Fibroblast of lung (primary cell): ENCODE measurements at places on chromosomes 3 and 15. TPM values are rescaled to one million over a fixed set of nuclear protein-coding genes. Genes with fewer than 3 reads are reported as not detected.
A peak's percentile ranks its signal among the peaks of the same experiment; 100 is the strongest.

- DNase-seq = no peak
These were observed 194.5 kb upstream of the TBC1D5 start for GRCh38 chr3:17936736-17937480.

TMEM212 gene
- polyA plus RNA-seq = not detected in 2 replicates

DNA sequence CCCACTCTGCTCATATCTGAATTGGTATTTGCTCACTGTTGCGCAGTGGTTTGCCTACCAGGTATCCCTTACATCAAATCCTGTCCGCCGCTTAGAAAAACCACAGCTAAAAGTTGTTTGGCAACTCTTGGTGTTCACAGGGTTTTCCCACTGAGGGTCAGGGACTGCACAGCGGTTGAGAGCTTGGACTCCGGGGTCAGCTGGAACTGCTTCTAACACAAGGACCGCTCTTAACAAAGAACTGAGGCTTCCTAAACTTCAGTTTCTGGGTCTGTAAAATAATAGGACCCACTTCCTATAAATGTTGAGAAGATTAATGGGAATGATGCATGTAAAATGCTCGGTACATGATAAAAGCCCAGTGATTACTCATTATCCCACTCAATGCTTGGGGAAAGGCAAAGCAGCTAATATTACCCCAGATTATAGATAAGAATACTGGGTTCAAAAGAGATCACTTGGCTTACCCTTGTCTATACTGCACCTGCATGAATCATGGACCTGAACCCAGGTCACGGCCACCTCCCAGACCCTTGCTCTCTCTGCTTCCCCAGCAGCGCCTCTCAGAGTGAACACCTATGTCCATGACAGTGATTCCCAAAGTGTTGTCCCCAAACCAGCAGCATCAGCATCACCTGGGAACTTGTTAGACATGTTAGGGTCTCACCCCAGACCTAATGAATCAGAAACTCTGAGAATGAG lies 36.1 kb downstream of the LIPC start:
- DNase-seq = no peak

RFX7 gene
- 5.4 and 5.7 TPM in 2 replicates for polyA plus RNA-seq

P2RY14 gene
- polyA plus RNA-seq = 0.09 and 0.26 TPM in 2 replicates

DNA sequence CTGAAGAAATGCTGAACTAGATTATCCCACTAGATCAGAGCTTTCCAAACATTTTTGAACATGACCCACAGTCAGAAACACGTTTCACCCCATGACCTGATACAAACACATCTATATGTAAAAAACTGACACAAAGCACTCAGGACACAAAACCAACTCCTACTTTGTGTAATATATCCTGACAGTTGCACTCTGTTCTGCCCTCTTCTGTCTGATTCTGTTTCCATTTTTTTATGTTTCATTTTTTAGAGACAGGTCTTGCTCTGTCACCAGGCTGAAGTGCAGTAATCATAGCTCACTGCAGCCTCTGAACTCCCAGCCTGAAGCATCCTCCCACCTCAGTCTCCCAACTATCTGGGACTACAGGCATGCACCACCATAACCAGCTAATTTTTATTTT lies 15.8 kb upstream of the RFTN1 start:
- DNase-seq = no peak

DNA sequence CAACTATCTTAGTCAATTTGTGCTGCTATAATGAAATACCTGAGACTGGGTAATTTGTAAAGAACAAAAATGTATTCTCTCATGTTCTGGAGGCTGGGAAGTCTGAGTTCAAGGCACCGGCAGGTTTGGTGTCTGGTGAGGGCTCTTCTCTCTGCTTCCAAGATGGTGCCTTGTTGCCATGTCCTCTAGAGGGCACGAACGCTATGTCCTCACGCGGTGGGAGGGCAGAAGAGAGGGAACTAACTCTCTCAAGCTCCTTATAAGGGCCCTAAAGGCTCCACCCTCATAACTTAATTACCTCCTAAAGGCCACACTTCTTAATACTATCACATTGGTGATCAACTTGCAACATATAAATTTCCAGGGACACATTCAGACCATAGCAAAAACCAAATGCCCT lies 108.4 kb downstream of the ADAMTSL3 start:
- no peak for DNase-seq

DNA sequence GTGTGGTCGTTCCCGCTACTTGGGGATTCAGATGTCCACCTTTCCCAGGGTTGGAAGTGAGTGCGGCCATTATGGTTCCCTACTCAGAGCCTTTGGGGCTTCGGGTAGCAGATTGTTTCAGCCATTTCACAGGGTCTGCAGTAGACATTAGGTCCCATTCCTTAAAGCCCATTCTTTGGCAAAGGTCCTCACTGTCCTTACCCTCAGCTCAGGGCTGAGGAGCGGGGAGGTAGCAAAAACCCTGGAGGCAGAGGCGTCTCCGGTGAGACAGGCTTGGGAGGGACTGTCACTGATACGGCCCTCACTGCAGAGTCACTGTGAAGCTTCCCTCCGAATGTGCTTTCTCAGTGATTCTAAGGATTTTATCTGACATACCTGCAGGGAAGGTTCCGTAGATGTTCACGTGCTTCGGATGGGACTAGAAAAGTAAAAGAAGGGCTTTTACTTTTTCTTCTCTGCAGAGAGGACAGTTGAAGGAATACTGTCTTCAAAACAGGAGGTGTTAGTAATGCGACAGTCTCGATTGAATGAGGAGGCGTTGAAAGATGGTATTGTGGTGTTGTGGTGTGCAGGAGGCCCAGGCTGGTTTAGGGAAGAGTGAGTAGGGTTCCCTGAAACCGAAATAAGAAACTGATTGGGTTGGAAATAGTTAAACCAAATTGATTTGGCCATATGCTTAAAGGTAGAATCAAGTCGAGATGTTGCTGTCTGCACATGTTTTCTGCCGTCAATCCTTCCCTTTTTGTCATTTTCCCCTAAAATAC lies 630 bp downstream of the ATP6V1A start:
- peak; percentile 38 for DNase-seq

MASP1 gene
- 73.9 and 145 TPM in 2 replicates for polyA plus RNA-seq

DNA sequence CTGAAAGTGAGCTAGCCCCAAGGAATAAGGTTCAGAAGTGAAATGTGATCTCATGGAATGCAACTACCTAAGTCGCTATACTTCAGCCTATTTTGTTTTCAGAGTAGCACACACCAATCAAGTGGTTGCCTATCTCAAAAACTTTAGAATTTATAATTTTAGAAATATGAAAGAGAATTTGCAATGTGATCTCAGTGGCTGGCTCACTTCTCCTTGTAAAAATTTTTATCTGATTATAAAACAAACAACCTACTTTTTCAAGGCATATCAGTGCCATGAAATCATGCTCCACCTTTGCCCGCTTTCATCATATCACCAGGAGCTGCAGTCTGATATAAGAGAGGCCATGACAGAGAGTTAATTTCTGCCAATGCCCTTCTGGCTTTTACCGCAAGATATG lies 47.3 kb downstream of the CLDN11 start:
- DNase-seq = no peak

DNA sequence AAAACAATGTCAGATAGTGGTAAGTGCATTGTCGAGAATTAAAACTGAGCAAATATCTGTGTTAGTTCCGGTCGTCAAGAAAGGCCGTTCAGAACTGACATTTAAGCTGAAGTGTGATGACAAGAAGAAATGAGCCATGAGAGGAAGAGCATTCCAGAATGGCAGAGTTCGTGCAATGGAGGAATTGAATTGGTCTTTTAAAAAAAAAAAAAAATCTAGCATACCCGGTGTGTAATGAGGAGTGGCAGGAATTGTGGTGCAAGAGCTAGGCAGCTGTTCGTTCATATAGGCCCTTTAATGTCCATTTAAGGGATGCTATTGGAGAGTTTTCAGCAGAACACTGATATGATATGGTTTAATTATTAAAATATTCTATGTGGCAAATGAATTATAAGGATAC lies 2.6 kb upstream of the GBE1 start:
- DNase-seq = no peak

DNA sequence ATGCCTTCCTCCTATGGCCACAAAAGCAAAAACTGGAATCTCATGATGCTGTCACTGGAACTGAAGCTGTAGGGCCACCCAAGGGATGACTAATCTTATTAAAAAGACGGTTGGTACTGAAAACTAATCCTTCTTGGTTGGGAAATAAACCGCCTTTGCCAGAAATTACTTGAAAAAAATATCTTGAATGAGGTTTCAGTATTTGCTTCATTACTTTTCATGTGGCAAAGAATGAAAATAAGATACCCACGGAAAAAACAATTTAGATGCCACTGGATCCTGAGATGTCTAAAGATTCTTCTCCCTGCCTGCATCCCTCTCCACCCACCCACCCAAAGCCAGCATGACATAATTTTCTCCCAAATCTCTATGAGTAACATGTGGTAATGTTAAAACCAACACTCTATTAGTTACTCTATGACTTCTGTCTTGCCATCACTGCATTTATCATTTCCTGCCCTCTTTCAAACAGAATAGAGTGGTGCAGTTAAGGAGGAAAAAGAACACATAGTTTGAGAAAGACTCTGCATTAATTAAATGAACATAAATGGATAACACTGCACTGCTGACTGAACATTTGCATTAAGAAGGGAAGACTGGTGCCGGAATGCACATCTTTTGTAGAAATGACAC lies 111.8 kb upstream of the DPH6 start:
- peak; percentile 89 for DNase-seq

DNA sequence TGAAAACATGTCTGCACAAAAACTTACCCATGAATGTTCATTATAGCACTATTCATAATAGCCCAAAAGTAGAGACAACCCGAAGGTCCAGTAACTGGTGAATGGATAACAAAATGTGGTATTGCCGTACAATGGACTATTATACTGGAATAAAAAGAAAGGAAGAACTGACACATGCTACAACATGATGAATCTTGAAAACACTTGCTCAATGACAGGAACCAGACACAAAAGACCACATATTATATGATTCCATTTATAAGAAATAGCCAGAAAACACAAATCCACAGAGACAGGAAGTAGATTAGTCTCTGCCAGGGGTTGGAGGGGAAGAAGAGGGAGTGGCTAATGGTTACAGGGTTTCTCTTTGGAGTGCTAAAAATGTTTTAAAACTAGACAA lies 18.3 kb downstream of the SHC4 start:
- DNase-seq = no peak

B3GNT5 gene
- 0.96 and 1.7 TPM in 2 replicates for polyA plus RNA-seq

GRCh38 chr3:151372063-151372820 lies 12.3 kb downstream of the P2RY12 start:
- DNase-seq = peak; percentile 22

NEK10 gene
- polyA plus RNA-seq = 1.4 and 1.5 TPM in 2 replicates

GRCh38 chr3:16842272-16843270 lies 42.2 kb upstream of the PLCL2 start:
- DNase-seq = no peak

SETD2 gene
- polyA plus RNA-seq = 19.2 and 22.5 TPM in 2 replicates

DNA sequence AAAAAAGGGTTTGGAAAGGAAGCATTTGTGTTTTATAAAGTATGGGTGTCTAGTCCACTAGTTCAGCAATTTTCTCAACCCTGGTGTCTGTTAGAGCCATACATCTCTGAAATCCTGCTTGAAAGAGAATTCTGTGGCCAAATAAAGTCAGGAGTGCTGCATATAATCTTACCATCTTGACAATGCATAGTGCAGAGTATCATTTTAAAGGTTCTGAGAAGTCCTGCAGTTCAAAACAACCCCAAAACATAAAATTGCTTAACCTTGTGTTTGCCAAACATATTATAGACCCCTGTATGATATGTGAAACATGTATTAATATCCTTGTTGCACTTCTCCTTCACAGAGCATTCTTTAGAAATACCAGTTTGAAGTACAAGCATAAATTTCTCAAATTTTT lies 191.3 kb downstream of the THSD4 start:
- DNase-seq = no peak

- peak; percentile 63 for DNase-seq
These were observed 44.7 kb downstream of the GTPBP8 start for GRCh38 chr3:113035387-113035982.

- DNase-seq = no peak
These were observed 612 bp downstream of the GJD2 start for GRCh38 chr15:34754171-34754601.

LXN gene
- polyA plus RNA-seq = 162 and 172 TPM in 2 replicates

GRCh38 chr3:158506456-158506855 lies 64.5 kb upstream of the MLF1 start:
- no peak for DNase-seq

DNA sequence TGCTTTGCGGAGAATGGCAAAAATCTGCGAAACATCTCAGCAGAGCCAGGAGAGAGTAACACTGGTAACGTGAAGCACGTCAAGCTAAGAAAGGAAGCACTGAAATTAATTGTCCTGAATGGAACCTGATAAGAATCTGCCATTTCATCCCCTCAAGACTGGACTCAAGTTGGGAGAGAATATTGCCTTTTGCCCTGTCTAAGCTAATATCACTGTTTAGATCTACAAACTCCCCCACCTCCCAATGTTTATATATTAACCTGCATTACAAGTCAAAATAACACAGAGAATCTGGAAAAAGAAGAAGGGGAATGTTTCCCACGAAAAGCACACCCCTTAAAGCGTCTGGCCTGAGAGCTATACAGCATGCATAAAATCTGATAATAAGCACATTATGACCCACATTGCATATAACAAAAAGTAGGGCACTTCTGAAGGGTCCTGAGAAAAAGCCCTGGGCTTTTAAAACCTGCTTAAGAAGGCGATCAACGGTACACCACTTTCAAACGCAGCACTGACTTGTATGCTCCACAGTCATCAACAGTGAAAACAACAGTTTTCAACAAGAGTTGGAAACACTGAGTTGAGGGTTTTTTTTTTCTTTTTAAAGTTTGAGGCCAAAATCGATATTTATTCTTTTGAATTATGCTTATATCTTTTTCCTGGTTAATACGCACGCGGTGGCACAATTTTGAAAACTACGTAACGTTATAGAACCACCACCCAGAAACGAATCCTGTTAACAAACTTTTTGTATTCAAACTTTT lies 1.4 kb upstream of the KAT2B start:
- no peak for DNase-seq

DNA sequence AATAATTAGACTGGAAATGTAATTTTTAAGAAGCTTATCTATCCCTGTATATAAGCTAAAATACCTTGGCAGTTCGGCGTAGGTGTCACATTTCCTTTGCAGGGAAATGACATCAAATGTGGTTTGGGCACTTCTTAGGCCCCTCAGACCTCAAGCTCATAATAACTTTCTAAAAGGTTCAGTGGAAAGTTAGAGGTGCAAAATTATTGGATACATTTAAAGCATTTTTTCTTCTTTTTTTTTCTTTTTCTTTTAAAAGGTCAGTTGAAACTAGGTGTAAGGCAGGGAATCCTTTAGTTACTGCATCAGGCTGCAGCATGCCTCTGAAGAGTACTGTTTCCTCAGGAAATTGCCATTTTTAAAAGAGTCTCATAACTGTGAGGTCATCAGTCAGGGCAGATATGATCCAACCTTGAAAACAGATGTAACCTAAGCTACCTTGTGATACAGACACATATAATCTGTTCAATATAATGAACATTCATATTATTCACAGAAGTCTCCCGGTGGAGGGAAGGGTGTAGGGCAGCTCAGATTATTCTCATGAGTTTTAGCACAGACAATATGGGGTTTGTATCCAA lies 4.8 kb downstream of the SACM1L start:
- no peak for DNase-seq

ZNF660 gene
- 0.44 and 0.92 TPM in 2 replicates for polyA plus RNA-seq

SLMAP gene
- 31.1 and 35.3 TPM in 2 replicates for polyA plus RNA-seq

DNA sequence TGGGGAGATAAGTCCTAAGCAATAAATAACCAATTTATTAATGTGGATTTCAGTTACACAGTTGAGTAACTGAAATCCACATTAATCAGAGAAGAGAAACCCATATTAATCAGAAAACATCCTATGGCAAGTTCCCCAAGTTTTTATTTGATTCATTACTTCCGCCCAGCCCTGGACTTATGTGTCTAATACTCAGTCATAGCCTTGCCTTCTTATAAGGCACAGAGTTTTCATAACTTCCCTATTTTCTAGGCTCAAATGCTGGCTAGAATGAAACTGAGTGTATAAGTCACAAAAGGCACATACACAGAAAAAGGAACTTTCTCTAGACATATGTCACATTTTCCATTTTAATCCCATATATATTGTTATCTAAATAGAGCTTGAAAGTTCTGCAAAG lies 28.8 kb downstream of the CD47 start:
- no peak for DNase-seq
